ENCODE measurements at places on chromosomes 4 and X.

GRCh38 chrX:23317799-23318724, 16.6 kb upstream of the PTCHD1 start:
- peak; percentile 10 for DNase-seq

DNA sequence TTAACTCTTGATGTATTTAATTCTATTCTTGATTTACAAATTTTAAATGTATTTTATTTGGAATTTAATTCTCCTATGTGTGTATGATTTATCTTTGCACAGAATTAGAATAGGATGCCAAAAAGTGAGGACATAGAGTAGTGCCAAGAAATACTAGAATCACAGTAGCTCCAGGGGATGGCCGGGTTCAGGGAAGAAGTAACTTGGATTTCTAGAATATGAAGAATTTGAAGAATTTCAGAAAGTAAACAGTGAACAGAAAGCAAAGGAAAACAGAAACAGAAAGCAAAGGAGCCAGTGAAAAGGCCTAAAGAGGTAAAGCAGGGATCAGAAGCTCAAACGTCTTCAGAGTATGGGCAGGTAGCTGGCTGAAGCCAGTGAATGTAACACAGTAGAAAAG, 1187.6 kb downstream of the RPA4 start:
- no peak for DNase-seq

- no peak for DNase-seq
Observed at GRCh38 chr4:110195561-110196205, 2.7 kb downstream of the ELOVL6 start.

- DNase-seq = no peak
Observed at GRCh38 chr4:12231098-12231497, 802.4 kb upstream of the HS3ST1 start.

GRCh38 chr4:10164877-10165283, 48.3 kb upstream of the WDR1 start:
- DNase-seq = peak; percentile 16

DNA sequence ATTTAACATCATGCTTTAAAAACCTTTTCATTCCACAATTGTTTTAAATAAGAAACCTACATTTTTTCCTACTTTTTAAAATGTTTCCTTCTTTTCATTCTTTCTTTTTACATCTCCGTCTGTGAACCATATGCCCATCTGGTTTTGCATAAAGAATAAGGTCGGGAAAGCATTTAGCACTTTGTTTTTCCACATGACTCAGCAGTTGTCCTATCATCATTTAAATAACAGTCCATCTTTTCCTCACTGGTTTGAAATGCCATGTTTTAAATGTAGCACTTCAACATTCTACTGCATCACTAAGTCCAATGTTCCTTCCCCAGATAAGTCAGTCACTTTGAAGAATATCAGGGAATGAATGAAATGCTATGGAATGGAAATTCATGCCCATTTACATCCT, 128.4 kb downstream of the SH3RF1 start:
- no peak for DNase-seq

DNA sequence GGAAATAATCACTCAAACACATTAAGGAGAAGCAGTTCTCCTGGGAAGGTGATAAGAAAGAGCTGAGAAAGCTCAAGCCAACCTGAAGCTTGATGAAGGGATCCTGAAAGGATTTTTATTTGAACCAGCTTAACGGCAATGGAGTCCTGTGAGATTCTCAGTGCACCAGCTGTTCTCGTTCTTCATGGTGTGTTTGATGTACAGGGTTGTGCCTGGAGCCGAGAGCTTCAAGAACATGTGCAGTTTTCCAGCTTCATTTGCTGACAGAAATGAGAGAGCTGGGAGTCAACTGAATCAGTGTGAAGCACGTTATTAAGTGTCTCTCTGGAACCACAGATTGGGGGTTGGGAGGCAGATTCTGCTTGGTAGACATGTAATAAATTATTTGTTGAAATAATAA, 115.7 kb downstream of the ANKRD50 start:
- no peak for DNase-seq

DNA sequence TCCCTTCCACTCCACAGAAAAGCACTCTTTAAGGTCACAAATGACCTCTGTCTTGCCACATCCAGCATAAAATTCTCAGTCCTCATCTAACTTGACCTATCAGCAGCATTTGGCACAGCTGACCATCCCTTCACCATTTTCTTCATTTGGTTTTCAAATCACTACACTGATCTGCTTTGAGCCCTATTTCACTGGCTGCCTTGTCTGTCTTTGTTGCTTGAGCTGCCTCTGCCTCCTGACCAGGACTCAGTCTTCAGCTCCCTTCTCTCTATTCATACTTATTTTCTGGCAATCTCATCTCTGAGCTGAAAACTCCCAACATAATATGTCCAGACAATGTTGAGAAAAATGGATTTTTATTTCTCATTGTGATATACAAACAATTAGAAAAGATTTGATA, 27.7 kb upstream of the PDE5A start:
- no peak for DNase-seq

GRCh38 chr4:100736641-100737451, 219.0 kb upstream of the EMCN start:
- no peak for DNase-seq

DNA sequence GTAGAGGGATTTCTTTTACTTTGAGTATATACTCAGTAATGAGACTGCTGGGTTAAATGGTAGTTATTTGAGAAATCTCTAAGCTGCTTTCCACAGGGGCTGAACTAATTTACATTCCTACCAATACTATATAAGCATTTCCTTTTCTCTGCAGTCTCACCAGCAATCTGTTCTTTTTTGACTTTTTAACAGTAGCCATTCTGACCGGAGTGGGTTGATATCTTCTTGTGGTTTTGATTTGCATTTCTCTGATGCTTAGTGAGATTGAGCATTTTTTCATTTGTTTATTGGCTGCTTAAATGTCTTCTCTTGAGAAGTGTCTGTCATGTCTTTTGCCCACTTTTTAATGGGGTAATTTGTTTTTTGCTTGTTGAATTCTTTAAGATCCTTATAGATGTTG, 43.3 kb downstream of the SPCS3 start:
- no peak for DNase-seq

DNA sequence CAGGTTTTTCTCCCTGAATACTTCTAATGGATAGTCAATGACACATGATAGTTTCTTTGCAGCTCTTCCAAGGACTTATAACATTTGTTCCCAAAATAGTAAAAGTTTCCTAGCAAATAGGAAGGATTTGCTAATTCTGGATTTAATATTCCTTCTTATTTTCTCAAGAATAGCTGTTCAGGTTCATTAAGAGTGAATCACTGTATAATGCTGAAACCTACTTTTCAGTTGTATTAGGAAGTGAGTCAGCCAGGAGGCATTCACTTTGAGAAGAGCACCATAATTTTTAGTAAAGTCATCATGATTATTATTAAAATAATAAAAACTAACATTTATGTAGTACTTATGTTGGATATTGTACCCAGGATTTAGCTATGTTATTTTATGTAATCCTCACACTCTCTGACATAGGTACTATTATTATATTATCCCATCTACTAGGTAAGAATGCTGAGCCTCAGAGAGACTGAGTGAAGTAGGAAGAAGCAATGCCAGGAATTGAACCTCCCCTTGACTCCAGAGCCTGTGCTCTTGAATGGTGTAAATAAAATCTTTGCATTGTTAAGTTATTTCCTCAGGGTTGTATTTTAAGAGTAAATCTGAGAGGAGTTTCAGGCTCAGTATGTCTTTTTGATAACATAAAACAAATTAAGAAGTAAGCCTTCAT, 114.8 kb downstream of the REELD1 start:
- DNase-seq = no peak

DNA sequence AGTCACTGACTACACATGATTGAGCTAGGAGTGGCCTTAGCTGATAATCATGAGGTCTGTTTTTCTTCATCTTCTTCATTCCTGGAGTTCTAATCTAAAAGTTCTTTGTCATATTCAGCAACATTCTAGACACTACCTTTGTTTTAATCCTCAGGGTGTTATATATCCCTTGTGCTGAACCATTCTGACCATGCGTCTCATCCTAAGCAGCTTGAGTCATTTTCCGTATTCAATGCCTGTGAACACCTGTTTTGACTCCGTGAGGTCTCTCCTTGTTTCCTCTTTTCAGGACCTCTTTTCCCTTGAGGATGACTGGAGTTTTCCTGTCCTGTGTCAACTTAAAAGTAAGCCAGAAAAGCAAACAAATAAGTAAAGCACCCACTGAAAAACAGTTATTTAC, 597.9 kb downstream of the GBA3 start:
- DNase-seq = no peak

- no peak for DNase-seq
Observed at GRCh38 chr4:13530823-13531624, 13.3 kb downstream of the NKX3-2 start.

DNA sequence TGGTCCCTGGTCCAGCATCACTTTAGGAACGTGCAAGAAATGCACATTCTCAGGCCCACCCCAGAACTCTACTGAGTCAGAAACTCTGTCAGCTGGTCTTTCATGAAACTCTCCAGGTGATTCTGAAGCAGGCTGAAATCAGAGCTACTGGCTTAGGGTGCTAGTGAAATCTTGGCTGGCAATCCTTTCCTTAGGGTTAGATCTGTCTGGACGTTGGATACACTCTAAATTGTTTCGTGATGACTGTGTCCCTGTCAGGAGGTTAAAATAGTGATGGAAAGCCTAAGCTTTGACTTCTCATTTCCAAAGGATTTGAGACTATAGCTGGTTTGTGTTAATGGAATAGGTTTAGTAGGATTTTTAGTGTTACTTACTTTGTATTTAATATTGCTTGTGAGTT, 99.1 kb downstream of the ARHGAP10 start:
- DNase-seq = no peak

DNA sequence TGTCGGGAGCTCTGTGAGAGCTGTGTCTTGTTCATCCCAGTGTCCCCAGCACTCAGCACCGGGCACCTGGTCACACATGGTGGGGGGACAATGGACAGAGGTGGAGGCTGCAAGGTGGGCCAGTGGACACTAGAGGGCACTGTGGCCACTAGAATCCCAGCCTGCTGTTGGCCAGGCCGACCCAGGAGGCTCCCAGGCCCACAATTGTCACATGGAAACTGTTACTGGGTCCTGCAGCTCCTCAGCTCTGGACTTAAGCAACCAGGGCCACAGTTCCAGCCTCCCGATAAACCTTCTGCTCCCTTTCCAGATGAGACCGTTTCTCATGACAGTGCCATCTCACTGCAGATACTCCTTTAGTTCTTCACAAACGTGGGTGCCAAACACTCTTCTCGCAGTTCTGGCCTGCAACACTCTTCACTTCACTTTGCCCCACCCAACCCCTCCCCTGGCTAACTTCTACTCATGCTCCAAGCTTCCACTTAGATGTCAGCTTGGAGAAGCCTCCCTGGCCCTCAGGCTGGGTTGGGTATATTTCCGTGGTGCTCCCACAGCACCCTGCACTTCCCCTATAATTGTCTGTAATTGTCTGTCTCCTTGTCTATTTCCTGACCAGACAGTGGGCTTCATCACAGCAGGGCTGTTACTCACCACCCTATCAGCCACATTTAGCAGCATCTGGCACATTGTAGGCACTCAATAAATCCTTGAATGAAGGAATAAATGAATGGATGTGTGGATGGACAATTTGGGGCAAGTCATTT, 3.5 kb upstream of the IQSEC2 start:
- DNase-seq = no peak

DNA sequence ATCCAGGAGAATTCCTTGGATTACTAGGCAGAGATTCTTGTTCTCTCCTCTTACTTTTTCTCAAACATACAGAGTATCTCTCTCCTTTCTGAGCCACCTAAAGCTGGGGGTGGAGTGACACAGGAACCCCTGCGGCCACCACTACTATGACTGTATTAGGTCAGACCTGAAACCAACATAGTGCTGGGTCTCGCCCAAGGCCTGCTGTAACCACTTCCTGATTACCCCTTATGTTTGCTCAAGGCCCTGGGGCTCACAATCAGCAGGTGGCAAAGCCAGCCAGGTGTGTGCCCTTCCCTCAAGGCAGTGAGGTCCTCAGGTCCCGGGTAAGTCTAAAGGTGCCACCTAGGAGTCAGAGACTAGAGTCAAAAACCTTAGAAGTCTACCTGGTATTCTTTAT, 166.4 kb downstream of the PARM1 start:
- DNase-seq = no peak

- peak; percentile 24 for DNase-seq
Observed at GRCh38 chrX:153336121-153336894, 2.4 kb downstream of the ZNF275 start.

DNA sequence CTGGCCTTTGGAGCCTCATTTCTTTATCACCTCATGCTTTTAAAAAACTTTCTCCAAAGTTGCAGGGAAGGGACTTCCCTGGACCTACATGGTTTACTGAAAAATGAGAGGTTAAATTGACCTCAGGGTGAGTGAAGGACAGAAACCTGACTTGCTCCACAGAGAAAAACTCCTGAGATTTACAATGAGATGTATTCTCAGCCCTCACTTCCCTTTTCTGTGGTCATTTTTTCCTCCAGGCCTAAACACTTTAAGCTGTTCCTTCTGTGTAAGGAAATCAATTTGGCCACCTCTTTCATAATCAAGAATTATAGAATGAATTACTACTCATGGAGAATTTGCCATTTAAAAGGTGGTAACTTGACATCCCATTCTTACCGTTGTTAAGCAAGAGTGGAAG, 77.9 kb downstream of the HPGD start:
- no peak for DNase-seq

- DNase-seq = no peak
Observed at GRCh38 chrX:10111364-10112148, 45.2 kb upstream of the CLCN4 start.

DNA sequence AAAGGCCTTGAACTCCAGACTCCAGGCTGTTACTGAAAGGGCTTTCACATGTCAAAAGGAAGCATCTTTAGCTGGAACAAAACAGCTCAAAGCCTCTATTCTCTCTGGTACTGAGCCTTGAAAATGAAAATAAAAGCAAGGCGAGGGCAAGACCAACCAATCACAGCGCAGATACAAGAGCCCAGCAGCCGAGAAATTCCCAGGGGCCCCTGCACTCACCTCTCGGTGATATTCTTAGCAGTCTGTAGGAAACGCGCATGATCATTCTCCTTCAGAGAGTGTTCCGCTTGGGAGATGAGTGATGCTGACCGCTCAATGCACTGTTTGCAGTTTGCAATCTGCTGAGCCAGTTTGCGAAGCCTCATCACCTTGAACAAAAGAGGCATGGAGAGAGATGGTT, 138.1 kb downstream of the MID1 start:
- DNase-seq = peak; percentile 1

GRCh38 chr4:1855333-1856070, 454 bp downstream of the LETM1 start:
- peak; percentile 36 for DNase-seq

- DNase-seq = no peak
Observed at GRCh38 chr4:52638717-52639116, 20.4 kb downstream of the USP46 start.

DNA sequence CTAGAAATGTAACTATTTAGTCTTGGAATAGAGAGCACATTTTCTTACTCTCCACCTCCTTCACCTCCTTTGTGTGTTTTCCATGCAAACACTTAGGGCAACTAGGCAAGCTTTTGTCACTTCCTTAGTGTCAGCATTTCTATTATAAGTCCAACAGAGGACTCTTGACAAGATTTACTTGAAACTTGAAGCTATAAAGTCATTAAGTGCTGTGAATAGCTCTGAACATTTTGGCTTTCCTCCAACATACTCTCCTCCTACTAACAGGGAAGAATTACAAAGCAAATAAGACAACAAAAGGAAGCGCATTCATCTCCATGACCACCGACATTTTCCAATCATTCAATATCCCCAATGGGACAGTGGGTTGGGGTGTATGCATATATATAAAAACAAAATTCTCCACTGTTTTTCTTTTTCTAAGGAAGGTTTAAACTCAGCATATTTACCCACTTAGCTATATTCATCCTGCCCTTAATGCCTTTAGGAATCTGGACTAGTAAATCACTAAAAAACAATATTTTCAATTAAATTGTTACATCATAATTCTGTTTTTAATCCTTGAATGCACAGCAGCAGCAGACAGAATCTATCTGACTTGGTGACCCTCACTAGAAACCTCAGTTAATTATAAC, 264.6 kb downstream of the SNCA start:
- DNase-seq = no peak
